ENCODE measurements at places on chromosomes 1 and 21.
A peak's percentile ranks its signal among the peaks of the same experiment; 100 is the strongest.

- DNase-seq, result no peak
These were observed 235.5 kb upstream of the SGIP1 start for GRCh38 chr1:66298464-66298863.

DNA sequence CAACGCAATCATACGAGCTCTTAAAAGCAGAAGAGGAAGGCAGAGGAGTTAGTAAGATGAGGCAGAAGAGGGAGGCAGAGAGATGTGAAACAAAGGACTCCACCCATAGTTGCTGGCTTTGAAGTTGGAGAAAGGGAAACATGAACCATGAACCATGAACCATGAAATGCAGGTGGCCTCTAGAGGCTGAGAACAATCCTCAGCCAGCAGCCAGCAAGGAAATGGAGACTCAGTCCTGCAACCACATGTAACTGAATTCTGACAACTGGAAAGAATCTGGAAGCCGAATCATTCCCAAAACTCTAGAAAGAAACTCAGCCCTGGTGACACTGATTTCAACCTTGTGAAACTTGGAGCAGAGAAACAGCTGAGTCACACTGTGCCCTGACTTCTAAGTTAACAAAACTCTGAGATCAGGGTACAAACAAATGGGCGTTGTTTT is 10.1 kb downstream of the DIPK1A start:
- DNase-seq, result peak; percentile 92

DNA sequence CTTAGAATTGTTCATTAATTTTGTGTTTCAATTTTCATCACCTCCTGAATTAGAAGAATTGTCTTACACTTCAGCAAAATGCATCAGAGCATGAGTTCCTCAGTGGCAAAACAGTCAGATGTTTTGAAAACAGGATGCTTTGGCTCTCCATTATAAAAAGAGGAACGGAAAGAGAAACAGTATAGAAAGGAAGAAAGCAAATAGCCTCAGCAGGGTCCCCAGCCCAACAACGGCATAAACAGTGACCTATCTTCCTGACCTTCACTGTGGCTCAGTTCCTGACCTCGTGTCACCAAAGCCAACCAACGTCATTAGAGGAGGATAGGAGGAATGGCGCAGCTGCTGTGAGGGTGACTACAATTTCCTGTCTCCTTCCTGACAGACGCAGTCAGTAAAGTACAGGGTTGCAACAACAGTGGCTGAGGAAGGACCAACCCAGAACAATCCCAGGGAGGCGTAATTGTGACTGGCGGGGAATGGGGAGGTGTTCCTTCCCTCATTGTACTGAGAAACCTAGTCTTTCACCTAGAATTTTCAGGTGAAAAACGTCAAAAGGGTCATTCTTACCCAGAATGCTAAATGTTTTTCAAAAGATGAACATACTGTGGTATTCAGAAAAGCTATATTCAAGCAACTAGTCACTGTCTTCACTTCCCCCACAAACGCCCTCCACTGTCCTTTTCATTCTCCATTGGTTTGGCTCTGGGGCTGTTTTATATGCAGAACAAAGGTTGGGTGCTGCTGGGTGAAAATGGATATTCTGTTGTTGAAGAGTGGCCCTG is 197.9 kb upstream of the SGIP1 start:
- no peak for DNase-seq

DNA sequence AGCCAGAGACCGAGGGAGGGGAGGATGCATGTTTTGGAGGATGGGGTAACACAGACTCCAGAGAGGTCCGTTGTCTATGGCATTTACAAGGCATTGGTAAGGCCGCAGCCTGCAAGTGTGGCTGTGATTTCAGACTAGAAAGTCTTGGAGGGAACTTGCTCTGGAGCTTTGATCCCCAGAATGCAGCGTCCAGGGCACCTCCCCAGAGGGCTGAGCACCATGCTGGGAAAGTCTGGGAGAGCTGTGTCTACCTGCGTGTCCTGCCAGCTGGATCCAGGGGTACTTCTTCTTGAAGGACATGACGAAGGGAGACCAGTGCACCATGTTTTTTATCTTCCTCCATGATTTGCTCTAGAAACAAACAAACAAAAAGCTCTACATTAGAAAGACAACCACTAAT is 90.7 kb downstream of the ITPKB start:
- no peak for DNase-seq

- DNase-seq, result no peak
These were observed 748 bp downstream of the PPP1R15B start for GRCh38 chr1:204410688-204411450.

DNA sequence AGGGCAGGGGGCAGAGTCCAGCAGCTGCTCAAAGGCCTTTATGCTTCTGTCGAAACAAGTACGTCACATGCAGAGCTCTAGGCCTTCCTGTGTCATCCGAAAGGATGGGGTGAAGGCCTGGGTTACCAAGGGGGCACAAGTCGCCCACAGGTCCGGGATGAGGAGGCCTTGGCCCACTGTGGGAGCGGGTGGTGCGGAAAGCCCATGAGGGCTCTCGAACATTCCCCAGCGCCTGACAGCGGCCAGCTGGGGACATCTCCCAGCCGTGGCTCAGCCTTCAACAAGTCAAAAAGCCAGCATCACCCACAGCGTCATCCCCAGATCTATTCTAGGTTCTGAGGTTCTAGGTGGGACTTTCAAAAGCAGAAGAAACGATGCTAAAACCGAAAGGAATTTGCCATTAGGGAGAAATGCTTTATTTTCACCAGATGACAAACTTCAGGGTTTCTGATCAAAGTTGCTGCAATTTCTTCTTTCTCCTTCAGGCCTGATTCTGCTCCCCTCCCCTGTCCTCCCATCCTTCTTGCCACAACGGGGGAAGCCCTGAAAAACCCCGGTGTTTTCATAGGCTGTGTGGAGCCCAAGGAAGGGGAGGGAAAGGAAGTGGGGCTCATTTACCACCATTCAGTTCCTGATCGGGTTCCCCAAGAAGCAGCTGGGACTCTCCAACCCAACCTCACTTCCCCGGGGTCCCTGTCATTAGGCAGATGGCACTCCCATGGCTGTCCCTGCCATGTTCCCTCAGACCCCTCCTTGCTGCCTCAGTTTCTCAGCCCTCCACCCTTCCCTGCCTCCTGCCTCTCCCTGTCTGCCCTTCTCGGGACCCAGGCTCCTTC is 17.6 kb downstream of the GPR137B start:
- DNase-seq, result peak; percentile 36

DNA sequence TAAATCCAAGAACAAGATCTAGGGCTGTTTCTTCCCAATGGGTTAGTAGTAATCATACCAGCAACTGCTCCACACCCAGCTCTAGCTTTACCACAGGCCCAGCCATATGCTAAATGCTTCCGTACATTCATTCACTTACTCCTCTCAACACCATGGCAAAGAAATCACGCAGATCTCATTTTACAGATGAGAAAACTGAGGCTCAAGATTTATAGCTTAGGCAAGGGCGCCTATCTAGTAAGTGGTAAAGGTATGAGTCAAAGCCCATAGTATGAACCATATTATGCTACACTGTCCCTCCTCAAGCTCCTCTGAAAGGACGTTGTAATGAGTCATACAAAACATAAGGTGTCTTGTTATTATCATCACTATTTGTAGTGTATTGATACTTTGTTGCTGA is 82.2 kb downstream of the NIBAN1 start:
- no peak for DNase-seq

DNA sequence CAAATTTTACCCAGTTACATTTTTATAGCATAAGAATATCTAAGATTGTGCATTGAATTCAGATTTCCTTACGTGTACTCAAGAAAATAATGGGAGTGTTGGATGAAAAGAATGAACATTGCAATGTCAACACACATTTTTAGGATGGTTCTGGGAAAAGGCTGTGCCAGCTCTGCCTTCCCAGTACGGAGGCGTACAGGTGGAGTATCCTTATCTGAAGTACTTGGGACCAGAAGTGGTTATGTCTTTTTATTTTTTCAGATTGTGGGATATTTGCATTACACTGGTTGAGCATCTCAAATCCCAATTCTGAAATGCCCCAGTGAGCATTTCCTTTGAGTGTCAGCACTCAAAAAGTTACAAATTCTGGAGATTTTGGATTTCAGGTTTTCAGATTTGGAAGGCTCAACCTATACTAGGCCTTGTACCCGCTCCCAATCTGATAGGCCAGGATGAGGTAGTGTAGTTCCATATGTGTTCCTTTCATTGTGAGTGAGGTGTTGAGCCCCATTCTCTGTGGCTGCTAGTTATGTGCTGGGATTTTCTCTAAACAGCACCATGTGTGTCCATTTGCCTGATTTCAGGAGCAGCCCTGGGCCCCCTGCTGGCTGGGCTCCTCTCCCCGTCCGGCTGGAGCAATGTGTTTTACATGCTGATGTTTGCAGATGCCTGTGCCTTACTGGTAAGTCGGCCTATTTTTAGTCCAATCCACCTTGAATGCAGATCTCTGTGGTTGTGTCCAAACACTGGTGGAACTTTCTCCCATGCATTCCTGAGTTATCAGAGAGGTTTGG is 60.8 kb downstream of the SLC37A1 start:
- DNase-seq, result peak; percentile 33

GRCh38 chr1:166840309-166841274 is 1.3 kb downstream of the POGK start:
- no peak for DNase-seq

GRCh38 chr1:68112835-68113243 is 62.4 kb upstream of the DIRAS3 start:
- no peak for DNase-seq

GRCh38 chr1:160646711-160647328 is at the start of gene SLAMF1:
Gene SLAMF1 (minus strand): TSS chr1:160647044. CDS start chr1:160646945, 99 bp downstream.
- no peak for DNase-seq

GRCh38 chr1:23424293-23425192 is at the start of gene TCEA3:
Gene TCEA3 (minus strand): TSS chr1:23424748. CDS start chr1:23424633, 115 bp downstream.
- DNase-seq, result peak; percentile 42

DNA sequence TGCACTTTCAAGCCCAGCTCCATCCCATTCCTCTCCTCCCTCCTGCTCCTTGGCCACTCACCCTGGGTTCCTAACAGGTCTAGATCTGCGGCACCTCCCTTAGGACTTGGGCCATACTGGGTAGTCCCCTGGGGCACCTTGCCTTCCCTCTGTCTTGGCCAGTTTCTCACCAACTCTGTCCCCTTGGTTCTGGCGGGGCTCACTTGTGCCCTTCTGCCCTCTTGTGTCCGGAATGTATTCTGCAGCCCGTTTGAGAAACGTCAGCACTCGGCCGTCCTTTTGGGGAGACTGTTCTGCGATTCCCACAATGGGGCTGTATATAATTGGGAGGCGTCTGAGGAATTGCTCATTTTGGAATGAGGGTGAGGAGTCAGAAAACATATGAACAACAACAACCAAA is 162.4 kb downstream of the ZSCAN20 start:
- peak; percentile 14 for DNase-seq

DNA sequence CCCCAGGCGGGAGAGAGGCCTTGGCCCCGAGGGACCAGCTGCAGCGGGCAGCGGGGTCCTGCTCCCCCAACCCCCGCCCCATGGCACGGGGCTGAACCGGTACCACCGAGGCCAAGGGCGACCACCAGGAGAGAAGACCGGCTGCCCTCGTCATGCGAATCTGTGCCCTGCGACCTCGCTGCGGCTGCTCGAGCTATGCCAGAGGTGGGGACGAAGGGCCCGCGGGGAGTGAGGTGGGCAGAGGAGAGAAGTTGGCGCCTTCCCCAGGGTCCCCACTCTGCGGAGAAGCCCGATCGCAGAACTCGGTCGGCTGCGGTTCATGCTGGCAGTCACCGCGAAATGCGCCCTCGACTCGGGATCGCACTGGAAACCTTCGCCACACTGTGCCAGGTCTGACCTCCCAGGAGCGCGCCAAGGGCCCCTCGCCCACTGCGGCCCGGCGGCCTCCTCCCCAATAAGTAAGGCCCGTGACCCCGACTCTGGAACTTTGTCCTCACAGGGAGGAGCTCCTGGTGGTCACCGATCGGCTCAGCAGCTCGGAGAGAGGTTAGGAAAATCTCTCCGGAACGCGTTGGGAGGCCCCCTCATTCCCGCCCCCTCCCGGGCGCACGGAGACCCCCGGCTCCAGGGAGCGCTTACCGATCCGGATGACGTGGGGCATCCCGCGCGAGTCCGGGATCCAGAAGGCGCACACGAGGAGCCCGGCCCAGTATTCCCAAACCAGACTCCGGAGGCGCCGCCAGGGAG is 787 bp downstream of the GRIK3 start:
- no peak for DNase-seq

- DNase-seq, result no peak
These were observed 2.6 kb upstream of the CD2 start for GRCh38 chr1:116751621-116752020.

DNA sequence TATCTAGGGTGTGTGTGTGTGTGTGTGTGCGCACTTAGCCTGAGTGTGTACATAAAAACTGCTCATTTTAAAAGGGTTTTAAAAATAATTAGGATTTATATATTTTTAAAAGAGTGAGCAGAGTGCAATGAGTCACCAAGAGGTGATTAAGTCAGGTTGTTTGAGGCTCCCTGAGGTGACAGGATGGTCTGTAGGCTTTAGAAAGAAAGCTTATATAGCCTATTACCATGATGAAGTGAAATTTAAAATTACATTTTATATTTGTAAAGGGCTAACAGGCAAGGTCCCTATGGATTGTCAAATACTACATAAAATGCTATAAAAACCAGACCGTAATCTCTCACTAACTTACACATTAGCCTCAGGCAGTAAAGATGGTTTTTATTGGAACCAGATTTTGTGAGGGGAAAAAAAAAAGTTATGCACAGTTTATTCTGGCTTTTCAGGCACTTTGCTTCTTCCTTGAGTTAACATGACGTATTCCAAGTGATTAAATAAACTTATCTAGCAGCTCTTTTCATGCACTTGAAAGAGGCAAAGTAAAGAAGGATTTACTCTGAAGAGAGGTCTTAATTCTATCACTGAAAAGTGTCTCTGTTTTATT is 711.7 kb upstream of the PTBP2 start:
- DNase-seq, result no peak

DNA sequence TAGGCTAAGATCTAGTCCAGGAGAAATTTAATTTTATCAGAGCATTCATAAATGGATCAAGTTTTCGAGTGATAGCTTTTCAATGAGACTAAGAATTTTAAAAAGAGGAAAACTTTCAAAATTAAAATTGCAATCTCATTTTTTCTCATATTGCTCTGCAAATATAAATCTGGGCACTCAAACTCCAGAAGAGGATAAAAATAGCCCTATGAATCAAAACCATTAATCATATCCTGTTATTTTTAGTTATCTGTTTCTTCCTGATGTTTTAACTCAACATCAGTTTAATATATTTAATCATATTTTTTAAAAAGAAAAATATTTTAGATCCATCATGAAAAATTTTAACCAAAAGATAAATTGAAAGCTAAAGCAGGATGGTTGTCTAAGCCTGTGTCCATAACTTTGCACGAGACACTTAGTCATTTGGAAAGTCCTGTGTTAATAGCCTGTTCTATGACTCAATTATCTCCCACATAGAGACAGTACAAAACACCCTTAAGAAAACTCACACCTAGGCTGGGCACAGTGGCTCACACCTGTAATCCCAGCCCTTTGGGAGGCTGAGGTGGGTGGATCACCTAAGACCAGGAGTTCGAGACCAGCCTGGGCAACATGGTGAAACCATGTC is 17.1 kb upstream of the PRRC2C start:
- no peak for DNase-seq

Data from HepG2 (cell line).